ENCODE measurements at places on chromosomes 11 and 22. TPM values are rescaled to one million over a fixed set of nuclear protein-coding genes. Genes with fewer than 3 reads are reported as not detected.

DNA sequence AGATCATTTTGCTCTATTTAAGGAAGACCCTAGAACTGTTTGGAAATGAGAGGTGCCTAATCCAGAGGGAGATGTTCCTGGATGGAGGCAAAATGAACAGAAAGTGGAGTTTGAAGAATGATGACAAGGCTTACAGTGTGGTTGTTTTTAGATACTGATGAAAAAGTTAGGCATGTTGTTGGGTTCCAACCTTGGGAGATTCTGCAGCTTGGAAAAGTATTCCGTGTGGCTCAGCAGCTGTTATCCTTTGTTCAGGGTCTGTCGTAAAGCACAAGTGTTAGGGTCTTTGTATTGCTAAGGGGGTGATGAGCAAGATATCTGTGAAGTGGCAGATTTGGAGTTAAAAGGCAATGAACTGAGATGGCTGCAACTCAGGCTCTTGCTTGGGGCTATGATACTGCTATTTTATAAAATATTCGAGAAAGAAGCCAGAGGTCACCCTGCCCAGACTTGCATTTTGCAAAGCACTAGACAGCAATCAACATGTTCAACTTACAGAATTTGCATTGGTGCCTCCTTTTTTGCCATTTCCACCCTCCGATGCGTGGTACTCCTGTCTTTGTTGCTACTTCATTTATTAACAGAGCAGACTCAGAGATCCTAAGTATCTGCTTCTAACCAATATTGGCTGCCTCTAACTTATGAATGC, 45.3 kb upstream of the POGLUT3 start:
- no peaks in the 10 kb centered on the region for H3K4me1 ChIP-seq
- H3K4me3 ChIP-seq, result no peak overlapping the region
- H3K27me3 ChIP-seq, result no peaks in the 10 kb centered on the region
- H3K36me3 ChIP-seq, result no peaks in the 10 kb centered on the region

GRCh38 chr11:70244698-70245097, 25.8 kb upstream of the PPFIA1 start:
- DNase-seq, result no peak
- no peak overlapping the region for H3K4me3 ChIP-seq
- H3K36me3 ChIP-seq, result no peaks in the 10 kb centered on the region
- H3K27me3 ChIP-seq, result no peaks in the 10 kb centered on the region

MS4A4E gene
- total RNA-seq, result 3.1 TPM

GRCh38 chr11:115148691-115149090, 355.5 kb downstream of the CADM1 start:
- H3K27me3 ChIP-seq, result no peaks in the 10 kb centered on the region
- H3K4me1 ChIP-seq, result no peaks in the 10 kb centered on the region
- H3K36me3 ChIP-seq, result no peaks in the 10 kb centered on the region
- DNase-seq, result no peak
- H3K27ac ChIP-seq, result no peak overlapping the region
- no peak overlapping the region for H3K4me3 ChIP-seq

- DNase-seq, result no peak
- H3K36me3 ChIP-seq, result no peaks in the 10 kb centered on the region
- H3K27ac ChIP-seq, result no peak overlapping the region
- H3K4me3 ChIP-seq, result no peak overlapping the region
These were observed 102.3 kb downstream of the CHST1 start for GRCh38 chr11:45563171-45563570.
